Ovary (tissue), 10 donors: ENCODE measurements at places on chromosomes 16 and 17. TPM values are rescaled to one million over a fixed set of nuclear protein-coding genes. Genes with fewer than 3 reads are reported as not detected.

DNA sequence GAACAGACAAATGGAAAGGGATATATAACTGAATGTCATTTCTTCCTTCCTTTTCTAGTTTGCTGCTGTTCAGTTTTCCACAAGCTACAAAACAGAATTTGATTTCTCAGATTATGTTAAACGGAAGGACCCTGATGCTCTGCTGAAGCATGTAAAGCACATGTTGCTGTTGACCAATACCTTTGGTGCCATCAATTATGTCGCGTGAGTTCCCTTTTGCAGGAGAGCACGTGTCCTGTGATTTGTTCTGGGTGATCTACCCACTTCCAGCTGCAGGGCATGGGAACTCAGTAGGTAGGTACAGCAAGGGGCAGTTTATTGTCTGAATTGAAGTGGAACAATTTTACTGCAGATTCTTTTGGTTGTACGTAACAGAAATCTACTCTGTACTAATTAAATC is 8.8 kb downstream of the ITGAL start:
- H3K27ac ChIP-seq: no peak overlapping the region
- no peak overlapping the region for H3K4me3 ChIP-seq
- no peaks in the 10 kb centered on the region for H3K4me1 ChIP-seq
- no peaks in the 10 kb centered on the region for H3K36me3 ChIP-seq
- DNase-seq: no peak
- no peaks in the 10 kb centered on the region for H3K27me3 ChIP-seq

DNA sequence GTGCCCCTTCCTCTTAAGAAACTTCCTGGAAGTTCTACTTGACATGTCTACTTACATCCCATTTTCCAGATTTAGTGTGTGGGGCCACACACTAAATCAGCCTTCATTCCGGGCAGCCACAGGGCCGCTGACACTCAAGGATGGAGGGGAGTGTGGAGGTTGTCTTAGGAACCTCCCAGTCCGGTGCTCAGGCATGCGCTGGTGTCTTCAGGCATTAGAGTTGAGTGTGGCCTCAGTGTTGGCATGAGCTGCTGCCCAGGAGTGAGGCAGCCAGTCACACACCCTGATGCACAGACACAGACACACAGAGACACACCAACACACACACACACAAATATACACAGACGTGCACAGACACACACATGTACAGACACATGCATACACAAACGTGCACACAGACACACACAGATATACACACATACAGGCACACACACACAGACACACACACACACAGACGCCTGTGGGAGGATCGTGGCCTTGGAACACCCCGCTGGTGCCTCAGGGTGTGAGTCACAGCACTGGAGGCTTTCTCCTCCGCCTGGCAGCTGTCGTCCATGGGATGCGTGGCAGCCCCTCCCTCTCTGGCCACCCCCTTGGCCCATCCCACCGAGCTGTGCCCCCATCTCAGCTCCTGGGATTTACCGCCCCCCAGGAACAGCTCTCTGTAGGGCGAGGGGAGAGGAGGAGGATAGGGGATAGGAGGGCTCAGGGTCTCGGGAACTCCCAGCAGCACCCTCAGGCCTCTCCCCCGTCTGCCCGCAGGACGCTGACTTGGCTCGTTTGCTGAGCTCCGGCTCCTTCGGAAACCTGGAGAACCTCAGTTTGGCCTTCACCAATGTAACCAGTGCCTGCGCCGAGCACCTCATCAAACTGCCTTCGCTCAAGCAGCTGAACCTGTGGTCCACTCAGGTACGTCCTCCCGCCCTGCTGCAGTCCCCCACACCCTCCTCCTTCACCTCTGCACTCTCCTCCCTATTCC is 75.6 kb upstream of the PLCG2 start:
- no peak overlapping the region for H3K27ac ChIP-seq
- H3K4me1 ChIP-seq: peaks cover 8% of the 10 kb centered on the region
- H3K27me3 ChIP-seq: no peaks in the 10 kb centered on the region
- H3K4me3 ChIP-seq: no peak overlapping the region
- DNase-seq: peak; percentile 76

GRCh38 chr17:10357768-10358167 is 15.0 kb downstream of the MYH13 start:
- no peak overlapping the region for H3K27ac ChIP-seq
- no peak overlapping the region for H3K4me3 ChIP-seq
- H3K27me3 ChIP-seq: no peaks in the 10 kb centered on the region
- no peaks in the 10 kb centered on the region for H3K36me3 ChIP-seq
- no peaks in the 10 kb centered on the region for H3K4me1 ChIP-seq

ABCA9 gene
- total RNA-seq: 111 TPM

SLC16A5 gene
- 6.0 TPM for total RNA-seq
